Activated T-cell treated with anti-CD3 and anti-CD28 coated beads, Interleukin-2, amount 50 U/mL, for 24 hours (primary cell): ENCODE measurements at places on chromosomes 4 and X.
A peak's percentile ranks its signal among the peaks of the same experiment; 100 is the strongest.

- no peak overlapping the region for H3K4me3 ChIP-seq
- peaks cover 71% of the 10 kb centered on the region for H3K4me1 ChIP-seq
- DNase-seq, result no peak
- H3K36me3 ChIP-seq, result peaks cover 10% of the 10 kb centered on the region
Observed at GRCh38 chr4:152460488-152460887, 75.4 kb downstream of the FBXW7 start.

GRCh38 chr4:114282937-114283336, 303.5 kb upstream of the ARSJ start:
- no peak for DNase-seq
- no peak overlapping the region for H3K4me3 ChIP-seq
- peaks cover 11% of the 10 kb centered on the region for H3K27me3 ChIP-seq
- H3K27ac ChIP-seq, result no peak overlapping the region

GRCh38 chr4:181971411-181971810, 271.8 kb upstream of the TENM3 start:
- H3K27me3 ChIP-seq, result no peaks in the 10 kb centered on the region
- no peak for DNase-seq
- H3K27ac ChIP-seq, result no peak overlapping the region
- H3K4me1 ChIP-seq, result peaks cover 2% of the 10 kb centered on the region

DNA sequence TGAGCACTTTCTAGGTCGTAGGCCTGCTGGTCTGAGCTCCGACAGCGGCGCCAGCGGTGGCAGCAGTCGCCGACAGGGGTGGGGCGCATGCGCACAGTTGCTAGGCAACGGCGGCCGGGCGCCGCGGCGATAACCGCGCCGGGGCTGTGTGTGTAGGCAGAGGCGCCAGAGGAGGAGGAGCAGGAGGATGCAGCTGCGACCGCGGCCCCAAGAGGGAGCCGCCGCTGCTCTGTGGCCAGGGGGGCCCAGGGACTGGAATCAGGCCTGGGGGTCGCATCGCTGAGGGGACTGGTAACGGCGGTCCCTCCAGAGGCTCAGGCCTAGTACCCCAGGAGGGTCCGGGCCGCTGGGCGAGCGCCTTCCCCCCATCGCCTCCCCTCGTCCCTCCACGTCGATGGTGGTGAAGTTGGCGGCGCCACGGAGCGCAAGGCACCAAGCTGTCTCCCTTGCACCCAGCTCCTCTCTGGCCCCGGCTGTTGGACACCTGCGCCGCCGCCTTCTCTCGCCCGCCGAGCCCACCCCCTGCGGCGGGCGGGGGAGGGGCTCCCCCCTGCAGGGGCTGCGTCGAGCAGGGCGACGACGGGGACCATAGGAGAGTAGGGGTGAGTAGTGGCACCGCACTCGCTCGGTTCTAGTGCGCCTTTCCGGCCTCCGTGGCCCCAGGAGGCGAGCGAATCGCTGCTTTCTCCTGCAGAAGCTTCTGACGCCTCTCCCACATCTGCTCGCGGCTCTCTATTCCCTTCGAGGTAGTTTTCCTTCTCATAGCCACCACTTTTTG, 58.6 kb upstream of the ZC4H2 start:
- H3K27me3 ChIP-seq, result peaks cover 12% of the 10 kb centered on the region
- peak; percentile 88 for DNase-seq
- H3K4me1 ChIP-seq, result peaks cover 26% of the 10 kb centered on the region
- peak within 1 kb of the TSS; percentile 96 for H3K27ac ChIP-seq

DNA sequence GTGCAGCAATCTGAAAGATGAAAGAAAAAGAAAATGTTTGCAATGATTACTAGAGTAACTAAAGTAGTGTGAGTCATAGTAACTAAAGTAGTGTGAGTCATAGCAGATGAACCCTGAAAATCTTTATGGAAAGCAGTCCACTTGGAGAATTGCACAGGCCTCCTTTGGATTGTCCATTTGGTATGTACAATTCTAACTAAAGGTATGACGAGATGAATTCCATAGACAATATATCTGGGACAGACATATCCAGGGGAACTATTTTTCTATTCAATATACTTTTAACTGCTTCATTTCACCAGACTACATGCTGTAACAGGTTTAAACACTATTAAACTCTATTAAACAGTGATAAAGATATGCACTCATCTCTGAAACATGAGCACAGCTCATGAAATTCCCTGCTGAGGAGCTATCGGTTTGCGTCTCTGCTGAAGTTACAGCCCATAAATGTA, 798.7 kb downstream of the PCDH7 start:
- no peak for DNase-seq
- H3K4me1 ChIP-seq, result no peaks in the 10 kb centered on the region

- no peak overlapping the region for H3K27ac ChIP-seq
- no peaks in the 10 kb centered on the region for H3K36me3 ChIP-seq
- no peak overlapping the region for H3K4me3 ChIP-seq
- no peaks in the 10 kb centered on the region for H3K4me1 ChIP-seq
Observed at GRCh38 chr4:90715242-90715641, 588.0 kb downstream of the CCSER1 start.

DNA sequence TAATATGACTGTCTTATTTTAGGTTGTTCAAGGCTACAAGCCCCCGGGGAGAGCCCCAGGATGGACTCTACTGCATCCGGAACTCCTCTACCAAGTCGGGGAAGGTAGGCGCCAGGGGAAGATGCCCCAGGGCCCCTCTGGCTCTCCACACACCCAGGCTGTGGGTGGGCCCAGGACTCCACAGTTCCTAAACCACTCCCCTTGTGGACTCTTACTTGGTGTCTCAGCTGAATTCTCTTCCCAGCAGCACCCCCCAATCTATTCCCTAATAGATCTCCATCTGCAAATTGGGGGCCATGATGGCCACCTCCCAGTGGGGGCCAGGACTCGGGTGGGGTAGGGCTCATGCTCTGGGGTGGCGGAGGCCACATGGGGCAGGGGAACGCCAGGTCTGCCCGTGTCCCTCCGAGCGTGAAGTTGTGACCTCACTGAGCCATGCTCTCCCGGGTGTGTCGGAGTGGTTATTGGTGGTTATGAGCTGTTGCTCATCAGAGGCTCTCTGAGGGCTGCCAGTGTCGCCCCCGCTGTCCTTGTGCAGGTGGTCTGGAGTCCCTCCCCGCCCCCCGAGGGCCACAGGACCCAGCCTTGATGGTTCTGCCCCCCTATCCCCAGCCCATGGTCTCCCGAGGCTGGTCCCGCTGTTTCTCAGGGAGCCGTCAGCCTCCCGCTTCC, 11.2 kb upstream of the ADD1 start:
- H3K36me3 ChIP-seq, result peaks cover 87% of the 10 kb centered on the region
- H3K4me3 ChIP-seq, result no peak overlapping the region
- H3K4me1 ChIP-seq, result peaks cover 38% of the 10 kb centered on the region
- peak; percentile 28 for DNase-seq
- H3K27me3 ChIP-seq, result no peaks in the 10 kb centered on the region
- peak overlapping the region; percentile 50 for H3K27ac ChIP-seq

DNA sequence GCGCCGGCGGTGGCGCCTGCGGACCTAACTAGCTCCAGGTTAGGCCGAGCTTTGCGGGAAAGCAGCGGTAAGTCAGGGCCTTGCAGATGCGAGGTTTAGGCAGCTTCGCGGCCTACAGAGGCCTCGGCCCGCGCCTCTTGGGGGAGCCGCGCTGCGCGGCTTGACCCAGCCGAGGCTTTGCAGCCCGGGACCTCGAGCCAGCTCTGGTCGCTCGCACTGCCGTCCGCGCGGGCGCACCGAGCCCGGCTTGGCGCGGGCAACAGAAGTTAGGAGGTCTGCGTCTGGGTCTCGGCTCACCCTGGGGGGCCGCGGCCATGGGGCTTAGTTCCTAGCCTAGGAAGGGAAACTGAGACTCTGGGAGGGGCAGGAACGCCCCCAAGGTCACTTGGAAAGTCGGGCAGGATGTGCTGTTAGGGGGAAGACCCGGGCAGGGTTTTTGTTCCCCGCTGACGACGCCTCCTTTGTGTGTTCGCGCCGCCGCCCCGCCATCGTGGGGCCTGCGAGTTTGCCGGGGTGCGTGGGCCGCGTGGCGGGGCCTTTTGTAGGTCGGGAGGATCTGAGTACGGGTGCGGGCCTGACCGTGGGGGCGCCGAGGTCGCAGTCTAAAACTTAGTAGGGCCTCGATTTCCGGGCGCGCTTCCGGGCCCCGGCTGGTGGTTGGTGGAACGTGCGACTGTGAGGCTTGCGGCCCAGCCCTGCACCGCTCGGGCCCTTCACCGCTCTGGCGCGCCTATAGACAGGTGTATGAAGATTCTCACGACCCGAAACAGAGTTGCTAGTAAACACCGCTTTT, 482 bp downstream of the RNF4 start:
- no peaks in the 10 kb centered on the region for H3K27me3 ChIP-seq
- H3K4me3 ChIP-seq, result peak overlapping the region; percentile 98
- DNase-seq, result peak; percentile 81
- peak overlapping the region; percentile 99 for H3K27ac ChIP-seq
- peaks cover 50% of the 10 kb centered on the region for H3K4me1 ChIP-seq

DNA sequence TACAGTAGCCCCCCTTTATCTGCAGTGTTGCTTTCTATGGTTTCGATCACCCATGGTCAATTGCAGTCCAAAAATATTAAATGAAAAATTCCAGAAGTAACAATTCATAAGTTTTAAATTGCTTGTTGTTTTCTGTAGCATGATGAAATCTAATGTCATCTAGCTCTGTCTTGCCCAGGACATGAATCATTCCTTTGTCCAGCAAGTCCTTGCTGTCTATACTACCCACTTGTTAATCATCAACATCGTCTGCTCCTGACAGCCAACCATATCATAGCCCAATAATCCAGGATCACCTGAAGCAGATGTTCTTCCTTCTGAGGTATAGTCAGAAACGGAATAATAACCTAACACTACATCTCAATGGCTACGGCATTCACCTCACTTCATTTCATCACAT, 79.8 kb downstream of the ADAMTS3 start:
- H3K27ac ChIP-seq, result no peak overlapping the region
- H3K27me3 ChIP-seq, result no peaks in the 10 kb centered on the region
- no peak overlapping the region for H3K4me3 ChIP-seq
- H3K4me1 ChIP-seq, result no peaks in the 10 kb centered on the region

- H3K36me3 ChIP-seq, result peaks cover 89% of the 10 kb centered on the region
- H3K4me1 ChIP-seq, result peaks cover 61% of the 10 kb centered on the region
- H3K4me3 ChIP-seq, result no peak overlapping the region
- no peak overlapping the region for H3K27ac ChIP-seq
- no peaks in the 10 kb centered on the region for H3K27me3 ChIP-seq
Observed at GRCh38 chr4:1998296-1998695, 10.5 kb downstream of the NELFA start.

DNA sequence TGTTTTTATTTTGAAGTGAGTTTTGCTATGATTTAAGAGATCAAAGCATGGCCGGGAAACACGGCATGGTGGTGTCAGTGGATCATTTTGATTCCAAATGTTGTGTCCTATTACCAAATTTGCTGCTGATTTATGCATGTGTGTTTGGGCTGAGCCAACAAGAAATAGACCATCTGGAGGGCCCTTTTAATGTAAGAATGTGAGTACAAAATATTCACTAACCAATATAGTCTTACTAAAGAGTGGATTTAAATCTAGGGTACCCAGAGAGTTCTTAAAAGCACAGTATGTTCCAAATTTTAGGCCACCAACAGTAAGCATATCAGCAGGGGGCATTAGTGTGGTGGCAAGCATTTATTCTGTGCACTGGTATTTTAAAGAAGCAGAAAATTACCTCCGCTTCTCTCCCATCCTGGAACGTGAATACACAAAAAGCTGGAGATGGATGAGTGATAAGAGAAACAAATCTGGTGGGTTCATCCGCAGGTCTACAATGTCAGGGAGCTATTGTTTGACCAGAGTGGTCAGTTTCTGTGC, 444.4 kb upstream of the IGFBP7 start:
- no peaks in the 10 kb centered on the region for H3K4me1 ChIP-seq
- DNase-seq, result no peak
- no peak overlapping the region for H3K27ac ChIP-seq
- no peaks in the 10 kb centered on the region for H3K36me3 ChIP-seq

- no peak for DNase-seq
- peaks cover 3% of the 10 kb centered on the region for H3K27me3 ChIP-seq
- H3K27ac ChIP-seq, result peak overlapping the region; percentile 74
- peaks cover 77% of the 10 kb centered on the region for H3K4me1 ChIP-seq
Observed at GRCh38 chrX:19758539-19758938, 128.9 kb downstream of the SH3KBP1 start.

- H3K4me1 ChIP-seq, result no peaks in the 10 kb centered on the region
- no peak overlapping the region for H3K27ac ChIP-seq
- no peak for DNase-seq
- no peak overlapping the region for H3K4me3 ChIP-seq
- H3K36me3 ChIP-seq, result no peaks in the 10 kb centered on the region
Observed at GRCh38 chrX:3541336-3541735, 172.1 kb downstream of the PRKX start.

DNA sequence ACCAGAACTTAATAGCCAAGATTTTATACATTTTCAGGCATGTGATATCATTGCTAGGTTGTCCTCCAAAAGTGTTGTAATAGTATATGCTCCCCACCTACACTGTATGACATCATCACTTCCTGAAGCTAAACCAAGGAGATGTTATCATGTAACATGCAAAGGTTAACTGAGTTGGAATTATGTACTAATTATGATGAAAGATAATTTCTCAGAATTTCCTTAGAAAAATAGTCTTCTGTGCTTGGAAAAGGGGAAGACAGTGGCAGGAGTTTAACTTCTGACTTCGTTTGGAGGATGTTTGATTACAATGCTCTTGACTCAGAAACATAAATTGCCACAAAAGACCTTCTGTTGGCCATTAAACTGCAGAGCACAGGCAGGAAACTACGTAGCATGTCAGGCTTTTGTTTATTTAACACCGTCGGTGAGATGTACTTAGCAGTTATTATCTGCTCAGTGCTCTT, 83.6 kb upstream of the GUCY1A1 start:
- H3K27me3 ChIP-seq, result no peaks in the 10 kb centered on the region
- H3K36me3 ChIP-seq, result no peaks in the 10 kb centered on the region
- H3K4me1 ChIP-seq, result peaks cover 11% of the 10 kb centered on the region
- no peak for DNase-seq

DNA sequence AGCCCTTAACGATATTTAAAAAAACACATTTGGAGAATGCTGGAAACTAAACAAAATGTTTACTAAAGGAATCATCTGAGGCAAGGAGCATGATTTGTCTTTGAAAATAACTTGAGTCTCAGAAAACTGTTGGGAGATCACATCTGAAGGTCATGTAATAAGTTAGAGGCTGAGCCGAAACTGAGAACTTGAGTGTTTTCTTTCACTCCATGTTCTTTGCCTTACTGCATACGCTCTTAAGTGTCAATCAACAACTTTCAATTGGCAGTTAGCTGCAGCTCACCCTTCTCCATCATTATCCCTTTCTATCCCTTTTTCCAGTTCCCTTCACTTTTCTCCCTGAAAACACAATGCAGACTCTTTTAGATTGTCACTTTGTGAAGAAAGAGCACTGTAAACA, 216.2 kb downstream of the ADGRA3 start:
- H3K4me1 ChIP-seq, result no peaks in the 10 kb centered on the region
- no peaks in the 10 kb centered on the region for H3K27me3 ChIP-seq
- no peaks in the 10 kb centered on the region for H3K36me3 ChIP-seq
- no peak for DNase-seq

- peaks cover 3% of the 10 kb centered on the region for H3K4me1 ChIP-seq
- no peaks in the 10 kb centered on the region for H3K27me3 ChIP-seq
- no peak for DNase-seq
- H3K27ac ChIP-seq, result no peak overlapping the region
Observed at GRCh38 chr4:138256608-138257007, 14.5 kb upstream of the SLC7A11 start.

GRCh38 chr4:41725254-41725653, 23.3 kb downstream of the PHOX2B start:
- no peak overlapping the region for H3K27ac ChIP-seq
- no peaks in the 10 kb centered on the region for H3K4me1 ChIP-seq
- H3K4me3 ChIP-seq, result no peak overlapping the region
- H3K36me3 ChIP-seq, result no peaks in the 10 kb centered on the region
- peaks cover 19% of the 10 kb centered on the region for H3K27me3 ChIP-seq
- DNase-seq, result no peak
